ENCODE measurements at places on chromosomes 7 and 10.

GRCh38 chr10:106043863-106044262 is 1120.6 kb downstream of the SORCS1 start:
- no peak for DNase-seq

DNA sequence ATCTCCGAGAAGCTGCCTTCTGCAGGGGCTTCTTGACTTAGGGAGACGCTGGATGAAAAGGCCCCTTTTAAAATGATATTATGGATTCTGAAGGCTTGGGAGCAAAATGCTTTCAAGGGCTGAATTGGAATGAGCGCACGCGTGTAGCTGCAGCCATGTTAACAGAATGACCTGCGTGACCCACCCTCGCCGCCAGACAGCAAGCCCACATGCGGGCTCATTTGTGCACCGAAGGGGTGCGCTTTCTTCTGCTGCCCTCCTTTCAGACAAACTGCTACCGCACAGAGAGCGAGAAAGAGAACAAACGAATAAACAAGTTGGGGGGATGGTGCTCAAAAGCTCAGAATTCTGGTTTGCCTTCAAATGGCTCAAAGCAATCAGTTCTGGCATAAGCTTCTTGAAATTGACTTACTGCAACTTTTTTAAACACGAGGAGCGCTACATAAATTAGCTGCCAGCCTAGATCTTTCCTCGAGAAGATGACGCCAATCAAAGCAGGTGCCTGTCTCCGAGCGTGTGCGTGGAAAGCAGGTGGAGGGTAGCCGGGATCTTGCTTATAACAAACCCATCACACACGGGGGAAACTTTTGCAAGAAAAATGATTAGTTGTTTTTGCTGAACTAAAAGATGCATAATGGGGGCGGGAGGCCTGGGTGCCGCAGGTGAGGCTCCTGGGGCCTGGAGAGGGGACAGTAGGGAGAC is 268.4 kb downstream of the MAD1L1 start:
- DNase-seq, result no peak

DNA sequence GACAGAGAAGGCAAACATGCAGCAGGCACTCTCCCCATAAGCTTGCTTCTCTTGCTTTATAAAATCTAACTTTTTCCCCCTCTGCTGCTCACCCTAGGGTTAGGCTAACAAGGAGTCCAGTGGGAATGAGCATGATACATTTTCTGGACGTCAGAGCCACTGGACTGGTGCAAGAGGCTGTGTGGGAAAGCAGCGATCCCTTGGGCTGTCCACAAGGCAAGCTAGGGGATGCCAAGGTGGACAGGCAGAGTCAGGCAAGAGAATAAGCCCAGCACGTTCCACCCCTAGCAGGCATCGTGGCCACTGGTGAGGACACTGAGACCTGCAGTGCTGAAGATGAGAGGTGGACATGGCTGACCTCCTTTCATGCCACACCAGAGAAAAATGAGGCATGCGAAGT is 290.9 kb upstream of the ZMIZ1 start:
- DNase-seq, result no peak

GRCh38 chr10:113058523-113059370 is 108.7 kb downstream of the TCF7L2 start:
- DNase-seq, result no peak

DNA sequence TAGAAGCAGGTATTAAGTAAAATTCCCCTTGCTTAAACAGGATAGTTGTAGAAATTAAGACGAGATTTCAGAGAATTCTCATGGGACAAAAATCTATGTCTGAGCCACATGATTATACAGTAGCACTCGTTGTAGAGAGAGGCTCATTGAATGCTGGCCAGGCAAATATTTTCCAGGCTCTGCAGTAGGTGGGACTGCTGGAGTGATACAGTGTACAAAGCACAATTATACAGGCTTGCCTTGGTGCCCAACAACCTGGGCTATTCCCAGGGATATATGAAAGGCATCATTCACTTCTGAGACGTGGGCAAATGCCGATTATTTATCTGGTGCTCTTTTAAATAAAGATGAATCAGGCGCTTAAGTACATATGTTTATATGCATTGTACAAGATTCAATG is 380.6 kb downstream of the PHTF2 start:
- DNase-seq, result peak; percentile 37

DNA sequence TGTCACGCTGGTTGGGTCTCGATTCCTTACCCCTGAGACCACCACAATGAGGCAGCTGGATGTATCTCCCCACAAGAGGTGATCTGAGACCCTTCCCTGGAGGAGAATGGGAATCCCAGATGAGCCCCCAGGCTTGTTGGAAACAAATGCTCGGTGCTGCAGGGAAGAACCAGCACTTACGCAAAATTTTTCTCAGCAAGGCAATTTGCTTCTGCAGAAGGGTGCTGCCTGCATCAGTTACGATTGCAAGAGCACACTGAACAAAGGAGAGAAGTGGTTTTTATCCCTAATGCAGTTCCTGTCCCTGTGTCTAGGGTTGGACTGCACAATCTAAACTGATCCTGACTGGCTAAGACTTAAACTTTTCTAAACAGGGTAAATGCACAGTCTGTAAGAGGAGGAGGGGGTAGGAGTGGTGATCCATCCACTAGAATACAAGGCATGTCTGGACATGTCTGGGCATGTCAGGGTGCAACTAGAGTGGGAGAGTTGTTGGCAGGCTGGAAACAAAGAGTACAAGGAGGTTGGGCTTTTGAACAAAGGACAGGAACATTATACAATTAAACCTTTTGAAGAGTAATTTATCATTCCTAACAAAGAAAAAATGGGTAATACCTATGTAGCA is 114.9 kb upstream of the FAM3C start:
- no peak for DNase-seq

DNA sequence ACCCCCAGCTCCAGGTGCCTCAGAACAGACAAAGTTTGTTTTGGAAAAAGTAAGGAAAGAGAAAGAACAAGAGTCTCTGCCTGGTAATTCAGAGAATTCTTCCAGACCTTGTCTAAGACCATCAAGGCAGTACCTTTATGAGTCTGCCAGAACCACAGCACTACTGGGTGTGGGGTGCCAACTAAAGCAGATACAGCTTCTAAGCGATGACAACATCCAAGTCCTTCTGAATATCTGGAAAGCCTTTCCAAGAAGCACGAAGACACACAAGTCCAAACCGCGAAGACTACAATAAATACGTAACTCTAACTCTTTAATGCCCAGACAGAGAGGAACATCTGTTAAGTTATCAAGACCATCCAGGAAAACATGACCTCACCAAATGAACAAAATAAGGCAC is 94.3 kb downstream of the SIRT1 start:
- no peak for DNase-seq

GRCh38 chr10:89463846-89464537 is 49.6 kb downstream of the IFIT5 start:
- no peak for DNase-seq

GRCh38 chr10:78768876-78769275 is 299.9 kb upstream of the ZMIZ1 start:
- no peak for DNase-seq

- DNase-seq, result no peak
Observed at GRCh38 chr7:133117452-133117851, 35.6 kb upstream of the CHCHD3 start.

GRCh38 chr7:111045449-111045848 is 45.5 kb upstream of the LRRN3 start:
- DNase-seq, result no peak

DNA sequence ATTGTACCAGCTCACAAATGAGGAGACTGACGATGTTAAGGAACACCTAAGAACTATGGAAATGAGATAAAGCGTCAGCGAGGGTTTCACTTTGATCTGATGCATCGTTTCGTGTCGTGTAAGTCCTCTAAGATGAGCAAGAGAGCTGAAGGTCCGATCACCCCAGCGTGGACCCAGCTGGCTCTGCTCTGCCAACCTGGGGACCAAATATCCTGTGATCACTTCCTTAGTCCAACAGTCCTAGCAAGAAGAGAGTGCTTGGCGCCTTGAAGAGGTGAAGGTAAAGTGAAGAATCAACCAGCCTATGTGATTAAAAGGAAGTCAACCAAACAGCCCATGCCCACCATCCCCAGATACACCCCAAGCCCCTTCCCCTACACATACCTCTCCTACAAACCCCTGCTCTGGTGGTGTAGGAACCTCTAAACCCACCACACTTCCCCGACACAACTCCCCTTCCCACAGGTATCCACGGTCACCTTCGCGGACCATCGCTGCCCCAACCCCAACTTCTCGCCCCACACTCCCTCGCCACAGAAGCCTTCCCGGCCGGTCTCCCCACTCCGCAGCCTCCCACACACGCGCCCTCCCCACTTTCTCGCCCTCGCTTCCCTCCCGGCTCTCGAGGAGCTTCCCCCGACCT is 722 bp downstream of the UPF2 start:
- DNase-seq, result no peak

GRCh38 chr7:139111811-139112301 is 2.3 kb upstream of the ZC3HAV1 start:
- no peak for DNase-seq

DNA sequence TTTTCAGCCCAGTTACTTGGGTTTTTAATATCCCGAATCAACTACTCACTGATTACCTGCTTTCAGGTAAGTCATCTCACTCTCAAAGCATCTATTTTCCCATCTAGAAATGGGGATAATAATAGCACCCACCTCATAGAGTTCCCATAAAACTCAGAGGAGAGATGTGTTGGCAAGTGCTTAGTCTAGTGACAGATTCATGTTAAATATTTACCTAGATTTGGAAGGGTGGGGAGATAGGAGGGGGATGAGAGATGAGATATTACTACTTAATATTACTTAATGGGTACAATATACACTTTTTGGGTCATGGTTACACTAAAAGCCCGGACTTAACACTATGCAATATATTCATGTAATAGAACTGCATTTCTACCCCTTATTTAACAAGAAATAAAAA is 7.0 kb upstream of the A1CF start:
- DNase-seq, result no peak

GRCh38 chr7:37289367-37289766 is 159.3 kb downstream of the ELMO1 start:
- DNase-seq, result no peak

GRCh38 chr7:85897967-85898366 is 711.1 kb upstream of the SEMA3D start:
- DNase-seq, result no peak

DNA sequence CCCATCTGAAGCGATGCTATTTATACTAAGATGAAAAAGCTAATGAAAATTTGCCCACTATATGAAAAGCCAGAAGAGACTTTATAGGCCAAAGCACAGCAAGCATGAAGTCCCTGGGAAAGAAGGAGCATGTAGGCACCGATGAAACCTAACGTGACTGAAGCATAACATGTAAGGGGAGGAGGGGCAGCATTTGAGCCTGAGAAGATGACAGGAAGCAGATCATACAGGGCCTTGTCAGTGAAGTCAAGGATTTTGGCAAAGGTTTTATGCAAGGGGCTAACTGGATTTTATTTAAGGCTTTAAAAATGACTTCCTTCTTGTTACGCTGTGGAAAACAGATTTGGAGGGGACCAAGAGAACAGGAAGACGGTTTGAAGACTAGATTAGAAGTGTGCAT is 744.0 kb downstream of the PHTF2 start:
- no peak for DNase-seq

GRCh38 chr7:17971411-17971810 is 31.1 kb upstream of the SNX13 start:
- DNase-seq, result no peak
